ENCODE measurements at places on chromosomes 16 and 17.

DNA sequence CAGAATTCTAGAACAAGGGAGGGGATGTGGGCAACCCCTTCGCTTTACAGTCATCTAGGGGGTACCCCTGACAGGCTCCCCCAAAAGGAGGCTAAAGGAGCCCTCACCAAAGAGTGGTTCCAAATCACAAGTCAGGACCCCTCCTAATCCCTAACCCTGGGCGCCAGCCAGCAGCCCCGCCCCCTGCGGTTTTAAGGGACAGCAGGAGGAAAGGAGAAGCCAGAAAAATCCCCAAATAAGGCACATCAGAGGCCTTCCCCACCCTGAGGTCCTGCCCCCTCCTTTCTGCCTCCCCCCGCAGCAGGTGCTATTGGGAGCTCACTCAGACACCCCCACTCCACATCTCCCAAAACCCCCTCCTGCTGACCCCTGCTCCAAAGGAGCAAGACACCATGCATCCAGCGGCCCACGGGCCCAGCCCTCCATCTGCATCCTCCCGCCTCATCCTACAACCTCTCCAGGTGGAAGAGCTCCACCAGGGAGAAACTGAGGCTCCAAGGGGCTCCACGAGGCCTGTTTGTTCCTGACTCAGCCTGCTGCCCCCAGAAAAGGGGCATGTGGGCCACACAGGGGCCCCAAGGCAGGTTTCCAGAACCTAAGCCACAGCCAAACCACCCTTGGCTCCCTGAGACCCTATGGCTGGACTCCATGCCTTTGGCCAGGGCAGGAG lies 93.5 kb downstream of the GOSR1 start:
- no peak for DNase-seq

DNA sequence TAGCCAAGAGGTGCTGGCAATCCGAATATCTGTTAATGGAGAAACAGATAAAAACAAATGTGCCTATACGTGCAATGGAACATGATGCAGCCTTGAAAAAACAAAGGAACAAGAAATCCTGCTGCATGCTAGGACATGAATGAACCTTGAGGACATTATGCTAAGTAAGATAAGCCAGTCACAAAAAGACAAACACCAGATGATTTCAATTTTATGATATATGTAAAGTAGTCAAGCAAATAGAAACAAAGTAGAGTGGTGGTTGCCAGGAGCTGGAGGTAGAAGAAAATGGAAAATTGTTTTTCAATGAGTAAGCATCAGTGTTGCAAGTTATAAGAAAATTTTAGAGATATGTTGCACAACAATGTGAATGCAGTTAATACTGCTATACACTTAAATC lies 409.7 kb upstream of the CDH8 start:
- no peak for DNase-seq

DNA sequence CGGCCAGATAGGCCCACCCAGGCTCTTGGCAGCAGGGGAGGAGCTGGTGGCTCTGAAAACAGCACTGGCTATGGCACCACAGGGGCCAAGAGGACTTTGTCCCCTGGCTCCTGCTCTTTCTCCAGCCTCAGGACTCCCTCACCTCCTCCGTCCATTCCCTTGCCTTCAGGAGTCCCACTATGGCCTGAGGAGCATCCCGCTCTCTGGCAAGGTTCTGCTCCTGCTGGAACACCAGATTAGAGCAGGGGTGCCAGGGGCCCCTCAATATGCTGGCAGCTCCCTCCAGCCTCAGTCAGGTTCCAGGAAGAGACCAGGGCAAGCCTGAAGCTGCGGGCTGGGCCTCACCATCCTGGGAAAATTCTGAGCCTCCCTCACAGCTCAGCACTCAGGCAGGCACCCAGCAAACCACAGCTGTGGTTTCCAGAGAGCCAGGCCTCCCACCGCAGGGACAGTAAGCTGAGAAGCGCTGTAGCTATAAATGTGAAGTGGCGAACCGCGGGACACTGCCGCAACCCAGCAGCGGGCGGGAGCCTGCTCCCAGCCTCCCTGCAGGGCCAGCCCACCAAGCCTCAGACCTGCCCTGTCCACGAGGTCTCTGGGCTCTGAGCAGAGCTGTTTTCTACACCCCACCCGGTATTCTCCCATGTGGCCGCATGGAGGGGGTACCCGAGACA lies 25.7 kb downstream of the C17orf100 start:
- DNase-seq, result no peak

DNA sequence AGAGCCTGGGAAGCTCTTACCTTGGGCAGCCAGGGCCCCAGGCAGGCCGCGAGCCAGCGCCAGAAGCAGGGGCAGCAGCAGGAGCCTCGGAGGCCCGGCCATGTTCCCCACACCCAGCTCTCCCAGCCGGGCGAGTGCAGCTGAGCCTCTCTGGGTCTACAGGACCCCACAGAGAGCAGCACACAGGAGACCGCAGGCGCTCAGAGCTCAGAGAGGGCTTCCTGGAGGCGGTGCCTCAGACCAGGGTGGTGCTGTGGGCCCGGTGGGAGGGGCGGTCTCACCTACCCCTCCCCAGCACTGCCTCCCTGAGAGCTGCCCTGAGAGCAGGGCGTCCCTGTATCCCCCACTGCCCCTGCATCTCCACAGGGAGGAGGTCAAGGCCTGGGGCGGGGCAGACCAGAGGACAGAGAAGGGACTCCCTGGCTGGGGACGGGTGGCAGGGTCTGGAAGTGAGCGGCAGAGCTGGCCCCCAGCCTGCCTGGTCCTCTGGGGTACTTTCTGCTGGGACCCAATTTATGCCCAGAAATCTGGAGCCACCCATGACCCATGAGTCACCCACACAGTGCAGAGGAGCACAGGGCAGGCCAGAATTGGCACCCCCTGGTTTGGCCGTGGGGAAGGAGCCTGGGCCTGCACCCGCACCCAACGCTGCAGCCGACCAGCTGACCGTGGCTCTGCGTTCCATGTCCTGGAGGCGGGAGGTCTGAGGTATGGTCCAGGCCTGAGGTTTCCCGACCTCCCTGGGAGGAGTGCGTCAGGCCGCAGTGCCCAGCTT lies at the start of gene CD7:
Gene CD7 (minus strand): TSS at position 215 of the 775 bp plus-strand sequence. CDS start 113 bp downstream, at position 102.
- DNase-seq, result no peak

- DNase-seq, result no peak
These were observed 162.0 kb downstream of the CHD9 start for GRCh38 chr16:53216798-53217197.

GRCh38 chr17:35536664-35537171 lies 760 bp downstream of the SLFN12L start:
- no peak for DNase-seq

- DNase-seq, result no peak
These were observed 312.5 kb downstream of the MAF start for GRCh38 chr16:79288066-79288465.

DNA sequence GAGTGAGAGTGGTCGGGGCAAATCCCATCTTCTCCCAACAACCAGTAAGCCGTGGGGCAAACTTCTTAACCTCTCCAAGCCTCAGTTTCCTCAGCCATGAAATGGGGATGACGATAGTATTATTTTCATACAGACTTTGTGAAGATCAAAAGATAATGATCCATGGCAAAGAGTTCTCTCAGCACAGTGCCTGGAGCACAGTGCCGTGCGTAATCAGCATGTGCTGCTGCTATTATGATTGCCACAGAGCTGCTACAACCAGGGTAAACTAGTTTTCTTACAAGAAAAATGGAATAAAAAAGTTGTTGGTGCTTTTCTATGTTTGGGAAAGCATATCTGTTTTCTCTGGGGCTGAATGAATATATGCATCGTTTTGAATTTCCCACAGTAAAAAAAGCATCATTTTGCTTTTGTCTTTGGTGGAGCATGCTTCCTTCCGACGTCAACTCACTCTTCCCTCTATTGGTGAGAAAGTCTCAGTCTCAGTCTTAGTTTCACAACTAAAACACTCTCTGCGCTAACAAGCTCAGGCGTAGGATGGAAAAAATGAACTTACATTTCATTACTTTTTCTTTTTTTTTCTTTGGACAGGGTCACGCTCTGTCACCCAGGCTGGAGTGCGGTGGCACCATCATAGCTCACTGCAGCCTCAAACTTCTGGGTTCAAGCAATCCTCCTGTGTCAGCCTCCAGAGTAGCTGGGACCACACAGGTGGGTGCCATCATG lies 37.2 kb downstream of the CDK5R1 start:
- no peak for DNase-seq

- DNase-seq, result no peak
These were observed 484.2 kb upstream of the SOX9 start for GRCh38 chr17:71636644-71637043.

GRCh38 chr17:82361885-82362633 lies 3.0 kb downstream of the TEX19 start:
- no peak for DNase-seq

DNA sequence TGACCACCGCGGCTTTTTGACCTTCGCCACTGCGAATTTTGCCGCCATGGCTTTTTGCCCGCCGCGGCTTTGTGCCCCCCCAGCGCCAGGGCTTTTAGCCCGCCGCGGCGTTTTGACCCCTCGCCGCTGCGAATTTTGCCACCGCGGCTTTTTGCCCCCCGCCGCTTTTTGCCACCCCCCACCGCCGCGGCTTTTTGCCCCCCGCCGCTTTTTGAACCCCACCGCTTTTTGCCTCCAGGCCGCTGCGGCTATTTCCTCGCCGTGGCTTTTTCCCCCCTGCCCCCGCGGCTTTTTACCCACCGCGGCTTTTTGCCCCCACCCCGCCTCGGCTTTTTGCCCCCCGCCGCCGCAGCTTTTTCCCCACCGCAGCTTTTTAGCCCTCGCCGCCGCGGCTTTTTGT lies 134.8 kb upstream of the TP53TG3C start:
- DNase-seq, result no peak

DNA sequence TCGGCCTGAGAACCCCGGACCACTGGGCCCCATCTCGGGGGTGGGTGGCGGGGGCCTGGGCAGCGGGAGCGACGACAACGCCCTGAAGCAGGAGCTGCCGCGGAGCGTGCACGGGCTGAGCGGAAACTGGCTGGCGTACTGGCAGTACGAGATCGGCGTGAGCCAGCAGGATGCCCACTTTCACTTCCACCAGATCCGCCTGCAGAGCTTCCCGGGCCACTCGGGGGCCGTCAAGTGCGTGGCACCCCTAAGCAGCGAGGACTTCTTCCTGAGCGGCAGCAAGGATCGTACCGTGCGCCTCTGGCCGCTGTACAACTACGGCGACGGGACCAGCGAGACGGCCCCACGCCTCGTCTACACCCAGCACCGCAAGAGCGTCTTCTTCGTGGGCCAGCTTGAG lies 8.9 kb upstream of the SERPINF2 start:
- DNase-seq, result no peak
